ENCODE measurements at places on chromosomes 13 and 19.

DNA sequence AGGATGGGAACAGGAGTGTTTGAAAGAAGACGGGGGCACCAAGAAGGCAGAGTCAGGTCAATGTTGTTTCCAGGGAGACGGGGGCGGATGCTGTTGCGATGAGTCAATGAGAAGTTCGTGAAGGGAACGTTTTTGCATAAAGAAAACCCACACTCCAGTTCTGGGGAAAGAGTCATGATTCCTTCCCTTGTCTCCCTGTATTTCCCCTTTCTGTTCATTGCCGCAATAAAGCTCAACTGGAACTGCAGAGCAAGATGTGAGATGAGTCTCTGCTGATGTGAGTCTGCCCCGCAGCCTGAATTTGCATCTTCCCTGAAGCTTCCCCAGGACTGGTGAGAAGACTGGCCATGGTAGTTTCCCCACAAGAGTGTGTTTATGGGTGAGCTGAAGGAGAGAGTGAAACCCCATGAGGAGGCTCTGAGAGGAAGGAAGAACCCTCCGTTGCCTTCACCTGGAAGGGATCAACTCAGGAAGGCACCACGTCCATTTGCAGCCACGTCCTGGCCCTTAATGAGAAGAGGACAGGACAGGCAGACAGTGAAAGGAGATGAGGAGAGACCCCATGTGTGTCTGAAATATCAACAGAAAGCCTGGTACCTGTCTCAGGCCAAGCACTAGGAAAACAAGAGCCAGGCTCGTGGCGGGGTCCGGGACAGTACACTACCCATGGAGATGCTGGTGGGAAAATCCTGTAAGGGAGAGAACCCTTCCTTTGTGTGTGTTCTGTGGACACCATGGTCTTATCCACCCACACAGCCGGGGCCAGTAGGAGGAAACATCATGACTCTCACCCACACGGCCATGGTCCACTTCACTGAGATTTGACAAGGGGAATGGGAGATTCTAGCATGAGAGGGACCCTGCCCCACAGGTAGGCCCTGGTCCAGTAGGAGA, 13.7 kb downstream of the LILRA1 start:
- DNase-seq = no peak

- no peak for DNase-seq
These were observed 381.1 kb downstream of the LIG4 start for GRCh38 chr13:107834281-107834680.

- no peak for DNase-seq
These were observed 70.7 kb upstream of the ANKRD10 start for GRCh38 chr13:110985541-110985940.

- DNase-seq = no peak
These were observed 7.6 kb downstream of the TPT1 start for GRCh38 chr13:45333251-45333976.

DNA sequence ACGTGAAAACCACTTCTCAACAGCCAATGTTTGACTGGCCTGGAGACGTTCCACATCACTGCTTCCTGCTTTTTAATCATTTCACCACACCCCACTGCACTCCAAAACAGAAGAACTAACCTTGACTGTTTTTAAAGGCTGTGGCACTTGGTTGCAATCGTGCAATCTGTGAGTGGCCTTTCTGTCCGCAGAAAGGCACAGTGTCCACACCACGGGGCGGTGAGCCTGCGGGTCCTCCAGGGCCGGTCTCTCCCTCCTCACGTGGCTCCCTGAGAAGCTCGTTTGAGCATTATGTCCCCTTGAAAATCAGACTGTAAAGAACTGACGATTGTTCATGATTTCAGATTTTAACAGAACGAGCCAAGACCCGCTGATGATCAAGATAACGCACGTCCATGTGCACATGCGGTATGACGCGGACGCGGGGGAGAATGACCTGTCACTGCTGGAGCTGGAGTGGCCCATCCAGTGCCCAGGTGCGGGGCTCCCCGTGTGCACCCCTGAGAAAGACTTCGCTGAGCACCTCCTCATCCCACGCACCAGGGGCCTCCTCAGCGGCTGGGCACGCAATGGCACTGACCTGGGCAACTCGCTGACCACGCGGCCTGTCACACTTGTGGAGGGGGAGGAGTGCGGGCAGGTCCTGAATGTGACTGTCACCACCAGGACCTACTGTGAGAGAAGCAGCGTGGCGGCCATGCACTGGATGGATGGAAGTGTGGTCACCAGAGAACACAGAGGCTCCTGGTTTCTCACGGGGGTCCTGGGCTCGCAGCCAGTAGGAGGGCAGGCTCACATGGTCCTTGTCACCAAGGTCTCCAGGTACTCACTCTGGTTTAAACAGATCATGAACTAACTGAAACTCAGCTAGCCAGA, 13.0 kb downstream of the PROZ start:
- no peak for DNase-seq

DNA sequence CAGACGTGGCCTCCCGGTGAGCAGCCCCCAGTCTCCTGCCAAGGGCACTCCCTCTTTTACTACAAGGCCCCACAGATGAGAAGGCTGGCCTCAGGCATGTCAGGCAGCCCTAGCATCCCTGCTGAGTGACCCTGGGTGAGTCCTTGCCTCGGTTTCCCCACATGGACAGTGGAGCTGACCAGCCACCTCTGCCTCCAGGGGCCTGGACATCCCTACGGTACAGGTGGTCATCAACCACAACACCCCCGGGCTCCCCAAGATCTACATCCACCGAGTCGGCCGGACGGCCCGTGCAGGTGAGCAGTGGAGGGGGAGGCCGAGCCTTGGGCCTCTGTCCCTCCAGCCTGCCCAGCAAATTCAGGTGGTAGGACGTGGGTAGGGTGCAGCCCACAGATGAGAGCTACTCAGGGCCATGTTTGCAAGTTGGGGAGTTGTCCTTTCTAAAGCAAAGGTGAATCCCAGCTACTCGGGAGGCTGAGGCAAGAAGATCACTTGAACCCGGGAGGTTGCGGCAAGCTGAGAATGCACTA, 5.2 kb downstream of the DDX49 start:
- DNase-seq = no peak

GRCh38 chr13:58655086-58655485, 1023.5 kb downstream of the PCDH17 start:
- DNase-seq = no peak

DNA sequence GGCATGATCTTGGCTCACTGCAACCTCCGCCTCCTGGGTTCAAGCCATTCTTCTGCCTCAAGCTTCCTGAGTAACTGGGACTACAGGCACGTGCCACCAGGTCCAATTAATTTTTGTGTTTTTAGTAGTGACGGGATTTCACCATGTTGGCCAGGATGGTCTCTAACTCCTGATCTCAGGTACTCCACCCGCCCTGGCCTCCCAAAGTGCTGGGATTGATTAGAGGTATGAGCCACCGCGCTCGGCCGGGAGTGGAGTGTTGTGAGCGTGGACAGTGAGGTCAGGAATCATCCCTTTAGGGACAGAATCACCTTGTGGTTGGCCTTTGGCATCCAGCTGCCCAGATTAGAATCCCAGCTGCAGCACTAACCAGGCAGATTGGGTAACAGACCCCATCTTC, 10.3 kb downstream of the RRAS start:
- DNase-seq = no peak

DNA sequence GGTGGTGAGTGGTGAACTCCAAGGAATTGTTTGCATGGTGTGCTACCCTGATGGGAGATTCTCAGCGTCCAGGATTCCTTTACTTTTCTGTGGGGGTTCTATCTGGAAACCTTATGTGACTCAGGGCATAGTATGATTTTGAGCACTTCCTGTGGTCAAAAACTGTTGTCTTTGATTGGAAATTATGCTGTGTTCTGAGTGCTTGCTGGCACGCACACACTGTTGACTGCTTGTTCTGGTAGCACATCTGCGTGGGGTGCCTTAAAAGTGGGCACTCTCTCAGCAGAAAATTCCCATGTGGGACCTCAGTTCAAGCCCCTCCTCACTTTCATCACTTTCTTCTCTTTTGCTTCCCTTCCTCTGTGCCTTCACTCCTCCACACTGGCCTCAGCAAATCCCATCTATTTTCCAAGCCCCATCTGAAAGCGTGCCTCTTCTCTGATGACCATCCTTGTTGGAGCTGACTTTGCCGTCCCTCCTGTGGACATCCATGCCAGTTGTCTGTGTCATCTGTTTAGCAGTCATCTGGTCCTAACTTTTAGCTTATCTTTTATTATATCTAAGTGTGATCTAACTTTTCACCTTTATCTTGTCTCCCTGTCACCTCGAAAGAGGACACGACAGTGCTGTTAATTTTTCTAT, 56.4 kb upstream of the NPAS1 start:
- DNase-seq = no peak

GRCh38 chr13:46640843-46641242, 87.9 kb downstream of the LRCH1 start:
- DNase-seq = no peak

DNA sequence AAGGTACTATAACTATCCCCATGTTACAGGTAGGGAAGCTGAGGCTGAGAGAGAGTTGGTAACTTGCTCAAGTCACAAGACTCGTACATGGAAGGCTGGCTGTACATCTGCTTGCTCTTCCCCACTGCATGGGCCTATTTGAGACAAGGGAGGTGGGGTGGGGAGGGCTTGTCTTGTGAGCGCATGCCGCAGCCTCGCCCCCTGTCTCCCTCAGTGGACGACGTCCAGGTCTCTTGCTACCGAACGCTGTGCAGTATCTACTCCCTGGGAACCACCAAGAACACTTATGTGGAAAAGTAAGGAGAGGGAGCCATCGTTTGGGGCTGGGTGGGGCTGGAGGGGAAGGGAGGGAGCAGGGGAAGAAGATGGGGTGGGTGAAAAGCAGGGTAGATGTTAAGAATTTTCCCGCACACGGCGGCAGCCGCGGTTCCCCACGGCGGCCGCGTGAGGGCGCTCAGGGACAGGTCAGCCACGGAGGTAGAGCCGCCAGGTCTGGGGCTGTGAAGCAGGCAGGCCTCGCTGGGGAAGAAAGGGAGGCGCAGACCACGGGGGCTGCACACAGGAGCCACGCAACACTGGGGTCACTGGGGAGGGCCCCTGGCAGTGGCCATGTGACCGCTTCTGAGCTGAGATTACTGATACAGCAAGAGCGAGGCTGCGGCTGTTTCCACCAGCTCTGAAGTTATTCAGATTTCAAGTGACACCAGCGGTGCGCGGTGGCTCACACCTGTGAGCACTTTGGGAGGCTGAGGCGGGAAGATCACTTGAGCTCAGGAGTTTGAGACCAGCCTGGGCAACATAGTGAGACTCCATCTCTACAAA, 81.5 kb downstream of the RYR1 start:
- DNase-seq = no peak

GRCh38 chr13:35457258-35457657, 19.2 kb downstream of the MAB21L1 start:
- DNase-seq = no peak

DNA sequence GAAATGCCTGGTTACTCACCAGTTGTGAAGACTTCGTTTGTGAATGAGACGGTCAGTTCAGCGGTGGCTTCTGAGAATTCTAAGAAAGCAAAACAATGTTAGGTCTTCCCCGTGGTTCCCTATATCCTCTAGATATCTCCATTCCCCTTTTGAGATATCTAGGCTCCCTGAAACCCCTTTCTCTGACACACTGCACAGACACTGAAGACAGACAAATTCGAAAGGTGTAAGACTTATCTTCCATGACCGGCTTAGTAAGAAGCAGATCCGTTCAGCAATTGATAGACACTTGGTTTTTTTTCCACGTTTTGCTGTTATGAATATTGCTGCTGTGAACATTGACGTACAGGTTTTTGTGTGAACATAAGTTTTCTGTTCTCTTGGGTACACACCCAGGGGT, 19.4 kb downstream of the GP6 start:
- DNase-seq = no peak

GRCh38 chr13:71870100-71870499, 3.1 kb upstream of the DACH1 start:
- no peak for DNase-seq

GRCh38 chr13:28489524-28489931, 5.4 kb downstream of the FLT1 start:
- no peak for DNase-seq

- DNase-seq = peak; percentile 45
These were observed at the start of gene PARP4 for GRCh38 chr13:24512197-24512907. TSS of gene PARP4 (minus strand) at chr13:24512778. CDS start at chr13:24503776, 9,002 bp downstream.

DNA sequence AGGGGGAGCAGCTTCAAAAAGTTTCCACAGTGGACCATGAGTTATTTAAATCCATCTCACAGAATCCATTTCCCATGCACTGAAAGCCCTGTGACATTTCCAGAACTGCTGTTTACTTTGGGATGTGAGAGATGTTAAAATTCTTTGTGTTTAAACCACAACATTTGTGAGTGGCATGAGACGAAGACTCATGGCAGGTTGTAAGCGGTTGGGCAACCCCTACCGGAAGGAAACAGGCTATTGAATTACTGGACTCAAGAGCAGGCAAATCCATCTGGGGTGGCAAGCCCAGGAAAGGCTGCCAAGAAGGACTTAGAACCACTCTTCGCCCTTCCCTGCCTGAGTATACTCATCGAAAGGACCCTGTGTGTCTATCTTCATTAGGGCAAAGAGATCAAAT, 22.3 kb upstream of the CLDN10 start:
- no peak for DNase-seq

DNA sequence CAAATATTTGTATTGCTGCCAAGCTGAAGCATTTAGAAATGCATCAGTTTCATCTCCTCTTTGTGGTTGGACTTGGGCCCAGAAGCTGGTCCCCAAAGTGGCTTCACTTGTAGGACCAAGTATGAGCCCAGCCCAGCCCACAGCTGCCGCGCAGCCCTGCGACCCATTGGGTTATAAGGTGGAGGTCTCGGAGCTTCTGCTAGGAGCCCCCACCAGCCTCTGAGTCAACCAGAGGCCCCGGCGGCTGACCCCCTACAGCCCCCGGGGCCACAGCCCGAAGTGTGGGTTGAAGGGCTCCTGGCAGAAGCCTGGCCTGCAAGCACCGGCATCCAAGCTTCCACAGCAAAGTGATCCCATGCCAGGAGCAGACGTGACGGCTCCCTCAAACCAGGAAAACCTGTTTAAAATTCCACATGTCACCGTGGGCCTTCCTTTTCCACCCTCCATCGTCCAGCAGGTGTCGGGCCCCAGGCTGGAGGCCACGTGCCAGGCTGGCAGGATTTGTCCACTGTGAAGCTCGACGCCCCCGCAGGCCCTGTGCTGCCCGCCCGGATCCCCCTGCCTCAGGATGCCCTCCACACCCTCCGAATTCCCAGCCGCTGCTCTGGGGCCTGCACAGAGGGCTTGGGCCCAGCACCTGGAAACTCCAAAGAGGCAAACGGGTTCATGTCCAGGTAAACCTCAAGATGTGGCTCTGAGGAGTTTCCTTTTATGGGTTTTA, 54.7 kb downstream of the C13orf46 start:
- no peak for DNase-seq

GRCh38 chr13:40522282-40522681, 144.2 kb downstream of the FOXO1 start:
- no peak for DNase-seq

GRCh38 chr19:10419200-10419645, 1.1 kb upstream of the PDE4A start:
- DNase-seq = no peak

- DNase-seq = no peak
These were observed 425.4 kb downstream of the DCT start for GRCh38 chr13:94053986-94054593.

- no peak for DNase-seq
These were observed 7.8 kb downstream of the ACTMAP start for GRCh38 chr19:40742477-40742876.

GRCh38 chr13:46321494-46322225, 65.4 kb downstream of the RUBCNL start:
- DNase-seq = no peak

Measured in esophagus squamous epithelium (tissue), 5 donors.